Activated T-cell treated with anti-CD3 and anti-CD28 coated beads, Interleukin-2, amount 50 U/mL, for 72 hours (primary cell): ENCODE measurements at places on chromosomes 6 and 20.

DNA sequence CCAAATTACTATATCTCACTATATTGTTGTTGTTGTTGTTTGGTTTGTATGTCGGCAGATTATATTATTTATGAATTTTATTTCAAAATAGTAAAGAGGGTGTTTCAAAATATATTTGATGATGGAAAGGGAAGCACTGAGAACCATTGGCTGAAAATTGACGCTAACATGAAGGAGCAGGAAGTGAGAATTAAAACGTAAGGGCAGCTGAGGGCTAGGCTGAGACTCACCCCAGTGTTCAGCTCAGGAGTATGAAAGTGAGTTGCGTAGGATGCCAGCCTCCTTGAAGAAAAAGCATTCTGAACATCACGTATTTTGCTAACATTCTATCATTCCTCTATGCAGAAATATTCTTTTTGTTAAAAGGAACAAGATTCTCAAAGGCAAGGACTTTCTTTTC lies 10.7 kb upstream of the IPCEF1 start:
- DNase-seq = no peak

- DNase-seq = no peak
Measured at GRCh38 chr20:11502061-11502460, 415.6 kb upstream of the BTBD3 start.

DNA sequence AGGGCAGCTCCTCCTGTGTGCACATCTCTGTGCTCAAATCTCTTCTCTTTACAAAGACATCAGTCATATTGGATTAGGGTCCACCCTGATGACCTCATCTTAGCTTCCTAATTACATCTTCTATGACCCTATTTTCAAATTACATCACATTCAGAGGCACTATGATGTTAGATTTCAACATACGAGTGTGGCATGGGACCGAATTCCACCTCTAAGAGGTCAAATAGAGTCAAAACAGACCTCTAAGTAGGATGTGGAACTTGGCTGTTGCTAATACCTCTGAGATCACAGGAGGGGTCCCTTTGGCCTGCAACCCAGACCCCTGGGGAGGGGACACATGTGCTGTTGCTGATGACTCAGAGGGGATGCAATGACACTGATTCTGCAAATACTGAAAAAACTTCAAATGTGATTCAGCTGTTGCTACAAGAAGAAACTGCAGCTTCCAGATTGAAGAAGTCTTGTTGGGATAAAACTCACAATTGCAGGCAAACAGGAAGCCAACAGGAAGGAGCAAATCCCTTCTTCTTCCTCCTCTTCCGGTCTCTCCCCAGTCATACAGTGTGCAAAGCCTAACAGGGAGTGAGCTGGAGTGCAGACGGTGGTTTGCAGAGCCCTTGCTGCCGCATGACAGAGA lies 216.2 kb downstream of the MYLK4 start:
- DNase-seq = no peak

GRCh38 chr6:111922454-111923297 lies 49.4 kb upstream of the FYN start:
- DNase-seq = no peak

DNA sequence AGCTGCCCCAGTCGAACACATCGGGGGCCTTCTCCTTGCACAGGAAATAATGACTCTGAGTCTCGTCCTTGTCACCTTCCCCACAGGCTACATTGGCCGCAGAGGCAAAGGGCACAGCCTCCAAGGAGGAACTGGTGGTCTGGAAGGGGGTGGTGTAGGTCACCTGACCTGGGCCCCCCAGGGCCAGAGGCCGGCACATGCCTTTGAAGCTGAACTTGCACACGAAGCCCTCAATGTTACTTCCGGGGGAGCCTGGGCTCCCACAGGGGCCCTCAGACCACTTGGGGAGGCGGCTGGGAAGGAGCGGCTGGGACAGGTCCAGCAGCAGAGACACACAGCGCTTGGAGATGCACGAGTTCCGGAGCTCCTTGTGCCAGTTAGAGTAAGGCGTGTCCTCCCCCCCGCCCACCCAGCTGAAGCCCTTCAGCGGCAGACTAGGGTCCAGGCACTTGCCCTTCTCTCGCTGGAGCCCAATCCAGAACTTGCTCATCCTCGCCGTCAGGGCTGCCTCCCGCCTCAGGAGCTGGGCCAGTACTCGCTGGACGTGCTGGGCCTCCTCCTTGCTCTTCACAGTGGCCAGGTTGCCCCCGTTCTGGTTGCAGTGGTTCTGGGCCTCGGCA lies 578 bp downstream of the CD93 start:
- DNase-seq = no peak
